Adrenal gland (tissue), 19 donors: ENCODE measurements at places on chromosomes 6 and 20.

- no peak for DNase-seq
Measured at GRCh38 chr6:101826678-101827077, 433.2 kb downstream of the GRIK2 start.

DNA sequence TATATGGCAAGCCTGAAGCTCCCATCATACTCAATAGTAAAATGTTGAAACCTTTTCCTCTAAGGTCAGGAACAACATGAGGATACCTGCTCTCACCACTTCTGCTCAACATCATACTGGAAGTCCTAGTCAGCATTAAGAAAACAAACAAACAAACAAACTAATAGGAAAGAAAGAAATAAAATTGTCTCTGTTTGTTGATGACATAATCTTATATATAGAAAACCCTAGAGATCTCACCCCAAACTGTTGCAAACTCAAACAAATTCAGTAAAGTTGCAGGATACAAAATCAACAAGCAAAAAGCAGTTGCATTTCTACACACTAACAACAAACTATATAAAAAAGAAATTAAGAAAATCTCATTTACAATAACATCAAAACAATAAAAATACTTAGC, 20.5 kb downstream of the TTLL2 start:
- no peak for DNase-seq

DNA sequence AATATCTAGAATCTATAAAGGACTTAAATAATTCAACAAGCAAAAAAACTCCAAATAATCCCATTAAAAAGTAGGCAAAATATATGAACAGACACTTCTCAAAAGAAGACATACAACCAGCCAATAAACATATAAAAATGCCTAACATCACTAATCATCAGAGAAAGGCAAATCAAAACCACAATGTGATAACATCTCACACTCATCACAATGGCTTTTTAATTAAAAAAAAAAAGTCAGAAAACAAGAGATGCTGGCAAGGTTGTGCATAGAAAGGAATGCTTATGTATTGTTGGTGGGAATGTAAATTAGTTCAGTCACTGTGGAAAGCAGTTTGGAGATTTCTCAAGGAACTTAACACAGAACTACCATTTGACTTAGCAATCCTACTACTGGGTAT, 979.6 kb upstream of the MAP3K7 start:
- DNase-seq, result no peak

GRCh38 chr20:50921803-50922501, 9.3 kb downstream of the ADNP start:
- no peak for DNase-seq

GRCh38 chr20:35942243-35942642, 12.1 kb downstream of the SCAND1 start:
- no peak for DNase-seq

- DNase-seq, result no peak
Measured at GRCh38 chr6:6317825-6318733, 2.4 kb downstream of the F13A1 start.

DNA sequence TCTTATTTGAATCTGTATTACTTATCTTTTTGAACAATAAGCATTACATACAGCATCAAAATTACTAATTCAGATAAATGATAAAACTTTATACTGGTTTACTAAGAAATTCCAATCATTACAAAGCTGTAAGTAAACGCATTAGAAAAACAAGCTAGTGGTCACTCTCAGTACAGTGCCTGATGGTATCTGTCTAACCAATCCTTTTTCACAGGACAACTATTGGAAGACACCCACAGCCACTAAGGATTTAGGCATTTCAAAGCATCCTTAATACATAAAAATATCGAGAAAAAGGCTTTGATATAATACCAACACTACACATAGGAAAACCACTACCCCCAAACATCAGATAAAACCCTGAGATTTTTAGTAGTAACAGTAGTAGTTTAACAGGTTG, 2.6 kb downstream of the CD164 start:
- no peak for DNase-seq

- no peak for DNase-seq
Measured at GRCh38 chr6:89024456-89024855, 56.1 kb upstream of the PNRC1 start.

DNA sequence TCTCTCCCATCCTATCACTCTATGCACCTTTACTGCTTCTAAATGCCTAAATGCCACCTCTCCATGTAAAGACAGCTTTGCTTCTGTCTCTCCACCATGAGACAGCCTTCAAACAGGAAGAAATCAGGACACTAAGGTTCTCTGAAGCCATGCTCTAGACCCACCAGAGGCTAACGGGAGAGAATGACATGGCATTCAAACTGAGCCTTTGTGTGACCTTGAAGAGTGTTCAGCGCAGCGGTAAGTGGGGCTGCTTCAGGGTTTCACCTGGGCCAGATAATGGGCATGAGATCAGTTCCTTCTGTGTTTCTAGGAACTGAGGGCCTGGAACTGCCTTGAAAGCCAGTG, 20.1 kb downstream of the FAM50B start:
- no peak for DNase-seq

DNA sequence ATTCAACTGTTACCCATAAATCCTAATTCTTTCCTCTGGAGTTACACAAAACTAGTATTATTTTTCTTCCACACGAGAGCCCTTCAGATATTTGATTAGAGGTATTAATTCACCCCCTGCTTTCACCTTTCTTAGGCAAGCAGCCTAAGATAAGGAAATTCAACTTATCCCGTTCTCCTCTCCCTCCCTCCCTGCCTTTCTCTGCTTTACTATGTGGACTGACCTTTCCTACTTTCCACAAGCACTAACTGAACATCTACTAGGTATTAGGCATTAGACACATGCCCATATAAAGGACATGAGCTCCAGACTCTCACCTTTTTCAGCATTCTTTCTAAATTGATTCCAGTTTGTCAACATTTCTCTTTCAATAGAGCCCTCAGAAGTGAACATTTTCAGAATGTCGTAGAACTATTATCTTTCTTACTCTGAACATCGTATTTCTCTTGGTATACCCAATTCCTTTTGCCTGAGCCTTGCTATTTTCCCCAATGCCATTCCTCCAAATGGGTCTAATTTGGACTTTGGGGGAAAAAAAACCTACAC, 16.5 kb downstream of the ELOVL2 start:
- no peak for DNase-seq

DNA sequence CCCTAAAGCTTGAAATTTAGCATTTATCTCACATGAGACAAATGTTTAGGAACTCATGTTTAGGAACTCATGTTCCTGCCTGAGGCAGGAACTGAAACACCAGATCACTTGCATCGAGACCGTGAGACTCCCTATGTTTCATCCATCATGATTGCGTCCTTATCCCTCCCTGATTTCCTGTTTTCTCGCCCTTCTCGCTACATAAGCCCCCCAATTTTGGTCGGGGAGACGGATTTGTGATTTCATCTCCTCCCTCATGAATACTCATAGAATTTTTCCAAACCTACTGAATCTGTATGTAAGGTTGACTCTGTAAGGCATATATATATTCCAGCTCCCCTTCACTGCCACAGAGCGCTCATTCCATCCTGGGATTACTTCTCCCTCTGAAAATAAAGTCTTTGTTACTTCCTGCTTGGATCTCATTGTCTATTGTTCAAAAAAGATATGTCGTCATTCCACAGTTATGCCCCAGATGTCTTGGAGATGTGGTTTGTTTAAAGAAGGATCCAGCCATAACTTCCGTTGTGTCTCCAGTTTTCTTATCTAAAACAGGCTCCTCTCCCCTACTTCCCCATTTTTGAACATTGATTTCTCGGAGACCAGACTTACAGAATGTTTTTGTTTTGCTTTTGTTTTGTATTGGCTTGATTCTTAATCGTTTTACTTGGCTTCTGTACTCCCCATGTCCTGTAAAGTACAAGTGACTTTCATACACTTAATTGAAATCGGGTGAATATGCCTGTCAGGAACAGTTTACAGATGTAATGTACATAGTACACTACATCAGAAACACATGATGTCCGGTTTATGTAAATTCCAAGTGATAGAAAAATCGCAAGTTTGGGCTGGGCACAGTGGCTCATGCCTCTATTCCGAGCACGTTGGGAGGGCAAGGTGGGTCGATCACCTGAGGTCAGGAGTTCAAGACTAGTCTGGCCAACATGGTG, 118.7 kb downstream of the HFE start:
- no peak for DNase-seq

GRCh38 chr6:140576004-140576555, 1201.6 kb upstream of the CITED2 start:
- DNase-seq, result no peak

DNA sequence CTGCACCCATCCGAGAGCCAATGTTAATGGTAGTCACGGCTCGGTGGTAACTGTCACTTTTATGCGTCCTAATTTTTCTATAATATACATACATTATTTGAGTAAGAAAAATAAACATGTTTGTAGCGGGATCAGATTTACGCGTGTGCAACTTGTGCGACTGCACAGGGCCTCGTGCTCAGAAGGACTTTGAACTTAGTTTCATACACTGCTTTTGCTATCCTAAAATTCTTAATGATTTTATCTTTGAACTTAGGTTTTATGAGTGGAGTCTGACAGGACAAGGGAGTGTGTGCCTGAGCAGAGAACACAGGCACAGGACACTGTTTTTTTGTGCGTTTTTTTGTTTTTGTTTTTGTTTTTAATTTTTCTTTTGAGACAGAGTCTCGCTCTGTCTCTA, 189.7 kb downstream of the NFATC2 start:
- no peak for DNase-seq

GRCh38 chr20:3014179-3014578, 29.2 kb upstream of the GNRH2 start:
- DNase-seq, result no peak

- DNase-seq, result no peak
Measured at GRCh38 chr20:37544386-37544785, 16.7 kb upstream of the BLCAP start.

- DNase-seq, result no peak
Measured at GRCh38 chr20:63591147-63591533, 17.1 kb upstream of the HELZ2 start.

DNA sequence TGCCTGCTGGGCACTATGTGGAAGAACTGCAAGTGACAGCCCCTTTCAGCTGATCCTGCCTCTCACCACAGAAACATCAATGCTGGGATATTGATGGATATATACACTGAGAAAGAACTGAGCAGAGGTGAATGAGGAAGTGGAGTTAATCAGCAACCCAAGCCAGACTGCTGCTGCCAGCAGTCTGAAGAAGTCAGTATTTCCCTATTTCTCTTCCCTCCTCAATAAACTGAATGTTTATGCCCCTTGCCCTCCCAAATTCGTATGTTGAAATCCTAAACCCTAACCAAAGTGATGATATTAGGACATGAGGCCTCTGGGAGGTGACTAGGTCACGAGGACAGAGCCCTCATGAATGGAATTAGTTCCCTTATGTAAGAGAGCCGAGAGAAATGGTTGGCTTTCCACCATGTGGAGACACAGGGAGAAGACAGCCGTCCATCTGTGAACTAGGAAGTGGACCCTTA, 76.3 kb downstream of the CDK19 start:
- DNase-seq, result no peak

DNA sequence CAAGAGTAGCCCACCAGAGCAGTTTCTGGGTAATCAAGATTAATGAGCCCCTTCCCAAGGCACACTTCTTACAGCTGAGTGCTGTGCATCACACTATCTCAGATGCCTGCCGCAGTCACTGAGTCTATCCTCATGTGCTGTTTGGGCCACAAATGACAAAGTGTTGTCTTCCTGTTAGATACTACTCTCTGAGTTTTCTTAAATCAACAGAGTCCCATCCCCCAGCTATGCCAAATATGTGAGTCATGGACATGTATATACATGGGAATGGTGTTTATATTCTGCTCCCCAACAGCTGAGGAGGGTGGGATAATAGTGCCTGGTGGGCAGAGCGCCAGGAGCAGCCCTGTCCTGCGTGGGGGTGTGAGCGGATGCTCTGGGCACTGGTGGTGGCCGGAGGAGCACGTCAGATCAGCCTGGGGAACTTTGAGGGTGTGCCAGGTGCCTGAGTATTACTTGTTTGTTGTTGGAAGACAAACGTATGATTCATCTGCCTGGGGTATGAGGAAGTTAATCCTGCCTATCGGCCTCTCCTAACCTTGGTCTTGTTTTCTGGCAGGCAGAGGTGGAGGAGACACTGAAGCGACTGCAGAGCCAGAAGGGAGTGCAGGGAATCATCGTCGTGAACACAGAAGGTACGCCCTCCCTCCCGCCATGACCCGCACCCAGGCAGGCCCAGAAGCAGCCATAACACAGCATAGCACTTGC, 9.6 kb downstream of the DYNLRB1 start:
- peak; percentile 83 for DNase-seq

DNA sequence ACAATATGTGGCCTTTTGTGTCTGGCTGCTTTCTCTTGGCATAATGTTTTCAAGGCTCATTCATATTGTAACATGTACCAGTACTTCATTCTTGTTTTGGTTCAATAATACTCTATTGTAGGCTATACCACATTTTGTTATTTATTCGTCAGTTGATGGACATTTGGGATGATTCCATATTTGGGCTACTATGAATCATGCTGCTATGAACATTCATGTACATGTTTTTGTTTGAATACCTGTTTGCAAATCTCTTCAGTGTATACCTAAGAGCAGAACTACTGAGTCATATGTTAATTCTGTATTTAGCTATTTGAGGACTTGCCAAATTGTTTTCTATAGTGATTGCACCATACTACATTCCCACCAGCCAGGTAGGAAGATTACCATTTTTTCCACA, 259.9 kb downstream of the GMPR start:
- DNase-seq, result no peak

- no peak for DNase-seq
Measured at GRCh38 chr20:51187261-51187660, 164.4 kb upstream of the KCNG1 start.

- DNase-seq, result no peak
Measured at GRCh38 chr6:25142506-25142905, 136.7 kb upstream of the CARMIL1 start.

GRCh38 chr6:49913636-49914375, 47.5 kb upstream of the CRISP1 start:
- no peak for DNase-seq

DNA sequence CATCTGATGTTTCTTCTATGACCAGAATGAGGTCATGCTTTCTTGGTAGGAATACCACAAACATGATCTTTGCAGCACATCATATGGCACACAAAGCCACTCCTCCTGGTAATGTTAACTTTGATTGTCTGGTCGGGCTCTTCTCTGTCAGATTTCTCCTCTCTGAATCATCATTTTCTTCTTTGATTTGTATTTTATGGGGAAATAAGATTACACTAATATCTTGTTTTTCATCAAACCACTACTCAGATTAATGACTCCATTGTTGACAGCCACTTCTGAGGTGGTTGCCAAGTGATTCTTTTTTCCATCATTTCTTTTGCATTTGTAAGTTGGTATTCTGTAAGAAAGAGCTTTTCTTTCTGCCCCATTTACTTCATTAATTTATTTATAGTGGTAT, 29.5 kb downstream of the TRMT11 start:
- no peak for DNase-seq

GRCh38 chr6:125753218-125753936, 3.9 kb downstream of the HEY2 start:
- DNase-seq, result no peak

- no peak for DNase-seq
Measured at GRCh38 chr20:31559704-31560093, 45.4 kb upstream of the ID1 start.

GRCh38 chr20:444117-444516, 18.2 kb downstream of the TBC1D20 start:
- DNase-seq, result no peak

GRCh38 chr20:64196309-64196708, 32.1 kb downstream of the MYT1 start:
- DNase-seq, result no peak
